Small intestine (tissue), 16 donors: ENCODE measurements at places on chromosomes 4 and X.

DNA sequence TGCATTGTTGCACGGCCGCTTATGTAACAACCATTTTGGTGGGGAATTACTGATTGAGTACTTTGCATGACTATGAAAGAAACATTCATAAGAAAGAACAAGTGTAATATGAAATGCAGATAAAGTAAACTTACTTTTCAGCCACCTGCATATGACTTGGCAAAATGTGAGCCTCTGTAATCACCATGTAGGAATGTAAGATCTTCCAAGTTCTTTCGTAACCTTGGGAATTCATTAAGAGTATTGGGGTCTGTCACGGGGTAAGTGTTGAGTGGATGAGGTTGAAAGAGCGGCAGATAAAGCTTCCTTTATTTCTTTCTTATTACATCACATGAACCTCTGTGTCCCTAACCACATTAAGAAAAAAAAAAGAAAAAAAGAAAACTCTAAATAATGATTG is 348.5 kb upstream of the NR3C2 start:
- DNase-seq = no peak

- no peak for DNase-seq
Observed at GRCh38 chrX:77484045-77484444, 36.9 kb downstream of the FGF16 start.

DNA sequence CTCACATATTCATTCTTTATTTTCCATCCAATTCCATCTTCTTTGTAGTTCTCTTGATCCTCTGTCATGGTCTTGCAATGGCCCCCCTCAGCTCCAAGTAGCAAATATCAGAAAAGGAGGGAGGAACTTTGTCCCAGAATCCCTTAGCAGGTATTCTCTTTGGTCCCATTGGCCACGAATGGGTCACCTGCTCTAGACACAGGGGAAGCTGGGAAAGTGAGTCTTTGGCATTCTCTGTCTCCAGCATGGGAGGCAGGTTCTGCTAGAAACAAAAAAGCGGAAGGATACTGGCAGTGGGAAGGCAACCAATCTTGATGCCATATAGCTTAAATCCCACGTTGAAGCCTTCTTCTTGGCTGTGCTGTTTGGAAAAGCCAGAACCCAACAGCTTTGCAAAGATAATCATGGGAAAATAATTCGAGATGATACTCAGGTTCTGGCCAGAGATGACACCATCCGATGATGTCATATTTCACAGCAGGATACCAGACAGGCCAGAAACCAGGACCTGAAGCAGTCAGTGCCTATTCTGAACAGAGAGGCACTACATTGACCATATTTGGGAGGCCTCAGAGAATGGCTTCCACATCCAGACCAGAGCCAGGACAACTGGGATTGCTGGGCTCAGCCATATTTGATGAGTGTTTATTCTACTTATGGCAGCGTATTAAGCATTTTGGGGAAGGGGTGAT is 110.4 kb upstream of the ATXN3L start:
- no peak for DNase-seq

GRCh38 chrX:136589966-136590365 is 58.0 kb downstream of the VGLL1 start:
- DNase-seq = no peak

DNA sequence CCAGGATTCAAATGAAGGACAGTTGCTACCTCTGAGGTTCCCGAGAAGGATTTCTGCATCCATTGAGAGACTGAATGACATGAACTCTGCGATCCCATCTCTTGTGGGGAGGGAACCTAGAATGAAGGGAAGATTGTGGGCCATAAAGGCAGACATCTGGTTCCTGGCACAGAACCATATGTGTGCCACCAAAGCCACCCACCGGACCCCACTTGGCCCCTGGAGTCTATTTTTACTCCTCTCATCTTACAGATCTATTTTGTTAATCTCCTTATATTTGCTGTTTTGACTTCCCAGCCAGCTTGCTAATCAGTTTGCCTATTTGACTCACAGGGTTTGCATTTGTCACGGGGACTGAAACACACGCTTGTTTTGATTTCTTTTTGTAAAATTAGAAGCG is 7.3 kb downstream of the SOD3 start:
- DNase-seq = no peak
